Activated naive CD4-positive, alpha-beta T cell (primary cell): ENCODE measurements at places on chromosomes 5 and 9.

DNA sequence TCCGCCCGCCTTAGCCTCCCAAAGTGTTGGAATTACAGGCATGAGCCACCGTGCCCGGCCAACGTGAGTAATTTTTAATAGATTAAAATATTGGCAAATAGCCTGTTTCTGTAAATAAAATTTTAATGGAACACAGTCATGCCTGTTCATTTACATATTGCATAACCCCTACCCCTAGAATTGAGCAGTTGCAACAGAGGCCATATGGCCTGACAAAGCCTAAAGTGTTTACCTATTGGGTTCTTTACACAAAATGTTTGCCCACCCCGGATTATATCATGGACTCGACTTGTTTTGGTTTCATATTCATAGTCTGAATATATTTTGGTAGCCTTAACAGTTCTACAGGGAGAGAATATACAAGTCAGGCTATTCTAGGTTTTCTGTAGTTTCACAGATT is 5.3 kb downstream of the NSA2 start:
- DNase-seq: no peak

DNA sequence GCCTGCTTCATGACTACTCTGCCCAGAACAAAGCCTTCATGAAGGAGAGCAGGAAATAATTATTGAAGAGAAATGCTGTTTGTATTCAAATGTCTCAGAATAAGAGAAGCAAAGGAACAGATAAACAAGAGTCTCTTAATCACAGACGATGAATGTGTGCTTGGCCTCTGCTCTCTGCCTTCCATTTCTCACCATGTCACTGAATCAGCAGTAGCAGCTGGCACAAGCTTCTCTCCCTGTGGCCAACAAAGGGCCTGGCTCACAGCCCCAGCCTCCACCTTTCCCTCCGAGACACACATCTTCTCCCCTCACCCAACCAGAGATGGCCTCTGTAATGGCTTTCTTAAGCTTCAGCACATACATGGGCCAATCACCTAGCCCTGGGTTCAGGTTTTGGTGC is 128.1 kb upstream of the SLIT3 start:
- DNase-seq: no peak

- DNase-seq: no peak
Observed at GRCh38 chr9:135290086-135290485, 189.5 kb upstream of the PPP1R26 start.

GRCh38 chr9:132556714-132557113 is 25.7 kb upstream of the BARHL1 start:
- DNase-seq: no peak

GRCh38 chr9:109870365-109870764 is 90.4 kb downstream of the PALM2AKAP2 start:
- DNase-seq: no peak

DNA sequence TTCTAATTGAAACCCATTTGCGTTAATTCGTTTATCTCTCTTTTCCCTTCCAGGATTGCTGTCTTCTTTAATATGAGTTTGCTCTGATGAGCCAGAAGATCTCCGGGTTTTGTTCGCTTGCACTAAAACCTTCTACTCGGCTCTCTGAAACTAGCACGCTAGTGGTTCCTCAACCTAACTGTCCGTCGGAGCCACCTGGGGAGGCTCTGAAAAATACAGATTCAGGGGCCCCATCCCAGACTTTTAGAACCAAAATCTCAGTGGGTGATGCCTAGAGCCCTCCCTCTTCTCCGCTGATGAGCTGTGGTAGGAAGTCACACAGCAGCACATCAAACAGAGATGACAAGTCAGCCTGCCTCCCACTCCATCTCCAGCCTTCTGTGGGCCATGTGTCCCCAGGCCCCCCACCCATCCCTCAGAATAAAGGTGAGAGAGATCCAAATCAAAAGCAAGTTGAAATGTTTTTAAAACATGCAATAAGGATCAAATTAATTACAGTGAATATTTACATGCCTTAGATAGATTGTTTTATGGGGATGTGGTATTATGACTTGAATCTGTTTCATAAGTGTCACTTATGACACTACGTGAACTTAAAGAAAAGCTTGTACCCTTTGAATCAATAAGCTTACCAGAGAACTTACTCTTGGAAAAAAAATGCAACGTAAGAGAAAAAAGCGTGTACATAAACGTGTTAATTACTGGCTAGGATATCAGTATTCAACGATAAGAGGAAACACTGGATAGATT is 16.4 kb downstream of the FCN2 start:
- DNase-seq: no peak

DNA sequence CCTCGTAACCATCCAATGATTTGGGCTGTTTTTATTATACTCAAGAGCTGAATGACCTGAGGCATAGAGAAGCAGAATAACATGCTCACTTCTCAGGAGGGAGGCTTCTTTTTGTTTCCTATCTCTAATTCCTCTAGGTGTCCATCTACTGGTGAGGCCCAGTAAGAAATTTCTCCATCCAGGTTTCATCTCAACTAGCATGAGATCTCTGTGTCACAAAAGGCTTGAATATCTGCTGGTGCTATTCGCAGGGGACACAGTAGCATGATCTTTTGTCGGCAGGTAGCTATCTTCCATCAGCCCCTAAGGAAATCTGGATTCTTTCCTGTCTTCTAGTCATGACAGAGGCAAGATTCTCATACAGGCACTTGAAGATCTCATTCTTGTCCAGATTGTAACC is 8.9 kb downstream of the IFNE start:
- no peak for DNase-seq

GRCh38 chr5:72485430-72485974 is 21.7 kb downstream of the ZNF366 start:
- no peak for DNase-seq

DNA sequence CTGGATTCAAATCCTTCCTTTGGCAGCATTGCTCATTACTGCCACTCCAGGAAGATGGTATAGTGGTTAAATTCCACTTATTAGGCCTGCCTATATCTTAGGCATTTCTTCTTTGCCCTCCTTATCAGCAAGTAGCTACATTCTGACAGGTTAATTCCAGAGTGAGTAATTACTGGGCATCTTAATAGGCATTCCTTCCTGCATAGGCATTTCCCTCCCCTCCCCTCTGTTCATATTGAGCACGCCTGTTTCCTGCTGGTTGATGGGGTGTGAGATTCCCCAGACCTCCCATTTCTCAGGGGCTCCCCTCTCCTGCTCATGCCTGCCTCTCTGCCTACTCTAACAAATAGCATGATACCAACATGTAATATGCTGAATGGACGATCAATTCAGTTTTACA is 305.9 kb downstream of the CYLC2 start:
- no peak for DNase-seq

DNA sequence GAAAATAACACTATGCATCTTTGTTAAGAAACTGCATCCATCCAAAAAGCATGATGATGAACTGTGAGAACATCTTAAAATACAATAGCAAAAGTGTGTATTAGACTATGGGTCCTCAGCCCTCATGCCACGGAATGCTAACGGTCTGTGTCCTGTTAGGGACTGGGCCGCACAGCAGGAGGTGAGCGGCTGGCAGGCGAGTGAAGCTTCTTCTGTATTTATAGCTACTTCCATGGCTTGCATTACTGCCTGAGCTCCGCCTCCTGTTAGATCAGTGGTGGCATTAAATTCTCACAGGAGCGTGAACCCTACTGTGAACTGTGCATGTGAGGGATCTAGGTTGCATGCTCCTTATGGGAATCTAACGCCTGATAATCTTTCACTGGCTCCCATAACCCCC is 129.8 kb downstream of the NXNL2 start:
- no peak for DNase-seq

DNA sequence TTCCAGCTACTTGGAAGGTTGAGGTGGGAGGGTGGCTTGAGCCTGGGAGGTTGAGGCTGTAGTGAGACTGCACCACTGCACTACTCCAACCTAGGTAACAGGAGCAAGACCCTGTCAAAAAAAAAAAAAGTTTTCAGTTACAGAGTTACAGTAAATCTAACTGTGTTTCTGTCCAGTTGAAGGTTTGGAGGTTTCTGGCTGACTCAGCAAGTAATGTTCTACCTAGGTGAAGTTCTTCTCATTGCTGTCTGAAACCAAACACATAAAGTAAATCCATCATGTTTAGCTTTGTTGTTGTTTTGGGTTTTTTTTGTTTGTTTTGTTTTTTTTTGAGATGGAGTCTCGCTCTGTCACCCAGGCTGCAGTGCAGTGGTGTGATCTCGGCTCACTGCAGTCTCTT is 7.9 kb upstream of the ANKHD1 start:
- DNase-seq: no peak

GRCh38 chr5:158354958-158355357 is 496.0 kb upstream of the CLINT1 start:
- DNase-seq: no peak

DNA sequence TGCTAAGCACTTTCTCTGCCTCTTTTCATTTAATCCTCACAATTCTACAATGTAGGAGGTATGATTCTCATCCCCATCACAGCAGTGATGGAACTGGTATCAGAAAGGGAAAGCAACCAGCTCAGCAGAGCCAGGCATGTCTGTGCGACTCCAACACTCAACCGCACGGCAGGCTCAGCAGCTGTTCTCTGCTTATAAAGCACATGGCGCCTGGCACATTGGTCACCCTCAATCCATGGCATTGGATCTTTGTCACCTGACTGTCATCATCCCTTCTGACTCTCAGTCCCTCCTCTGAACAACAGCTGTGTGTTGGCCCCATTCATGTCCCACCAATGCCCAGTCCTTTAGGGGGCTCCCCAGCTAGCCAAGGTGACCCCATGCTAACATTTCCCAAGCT is 45.1 kb upstream of the HAND1 start:
- DNase-seq: no peak

- no peak for DNase-seq
Observed at GRCh38 chr5:137617528-137618205, 118.2 kb downstream of the KLHL3 start.
